AG04450 (cell line): ENCODE measurements at places on chromosomes 12 and 14.

DNA sequence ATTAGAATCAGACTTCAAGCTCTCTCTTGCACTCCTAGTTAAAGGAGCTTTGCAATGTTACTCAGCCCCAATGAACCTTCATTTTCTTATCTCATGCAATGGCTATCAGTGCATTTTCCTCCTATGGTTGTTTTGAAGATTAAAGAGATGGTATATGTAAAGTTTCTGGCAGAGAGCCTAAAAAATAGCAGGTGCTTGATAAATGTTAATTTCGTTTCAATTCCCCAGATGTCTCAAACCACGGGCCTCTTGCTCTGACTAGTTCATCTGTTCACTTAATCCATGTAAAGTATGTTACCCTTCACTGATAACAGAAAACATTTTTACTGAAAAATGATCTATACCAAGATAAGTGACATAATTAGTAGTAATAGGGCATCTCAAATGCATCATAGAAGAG, 735.4 kb upstream of the USP15 start:
- no peak for DNase-seq

DNA sequence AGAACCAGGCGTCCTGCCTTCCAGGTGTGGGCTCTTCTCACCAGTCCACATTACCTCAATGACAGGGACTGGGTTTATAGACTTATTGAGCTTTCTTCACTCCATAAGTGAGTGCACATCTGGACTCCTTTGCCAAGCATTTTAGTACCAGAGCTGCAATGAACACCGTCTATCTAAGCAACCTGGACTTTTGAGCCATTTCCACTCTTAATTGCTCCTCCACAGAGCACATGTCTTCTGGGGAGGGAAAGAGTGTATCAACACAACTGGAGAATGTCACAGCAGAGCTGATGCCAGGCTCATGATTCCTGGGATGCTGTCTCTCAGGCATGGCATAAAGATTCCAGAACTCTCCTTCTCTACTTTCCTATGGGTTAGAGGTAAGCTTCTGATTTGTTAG, 43.0 kb upstream of the BDKRB2 start:
- DNase-seq = no peak

- DNase-seq = no peak
Observed at GRCh38 chr14:92486881-92487280, 26.7 kb upstream of the RIN3 start.

GRCh38 chr12:71460850-71461609, 21.4 kb downstream of the LGR5 start:
- DNase-seq = no peak

DNA sequence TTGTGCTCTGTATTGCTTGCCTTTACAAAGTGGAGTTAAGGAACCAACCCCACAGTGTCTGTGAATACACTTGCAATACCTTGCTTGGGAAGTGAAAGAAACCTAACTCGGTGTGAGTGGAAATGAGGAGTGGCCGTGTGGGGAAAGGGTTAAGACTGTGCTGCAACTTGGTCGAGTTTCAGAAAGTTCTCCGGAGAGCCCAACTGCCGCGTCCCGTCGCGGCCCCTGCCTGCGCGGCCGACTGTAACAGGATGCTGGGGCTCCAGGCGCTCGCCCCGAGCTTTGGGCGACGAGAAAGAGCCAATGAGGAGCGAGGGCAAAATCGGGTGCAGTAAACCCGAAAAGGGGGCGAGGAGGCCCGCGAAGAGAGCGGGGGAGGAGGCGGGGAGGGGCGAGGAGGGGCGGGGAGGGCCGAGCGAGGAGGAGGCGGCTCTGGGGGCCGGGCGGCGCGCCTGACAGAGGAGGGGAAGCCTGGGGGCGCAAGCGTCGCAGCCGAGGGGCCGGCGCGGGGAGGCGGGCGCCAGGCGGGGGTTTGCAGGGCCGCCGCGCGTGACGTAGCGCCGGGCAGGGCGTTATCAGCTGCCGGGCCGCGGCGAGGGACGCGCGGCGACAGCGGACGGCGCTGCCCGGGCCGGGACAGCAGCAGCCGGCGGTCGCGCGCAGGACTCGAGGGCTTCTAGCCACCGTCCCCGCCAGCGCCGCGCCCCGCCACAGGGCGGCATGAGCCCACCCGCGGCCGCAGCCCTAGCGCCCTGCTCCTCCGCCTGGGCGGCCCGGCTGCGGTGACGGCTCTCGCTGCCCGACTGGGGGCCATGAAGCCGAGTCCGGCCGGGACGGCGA, at the start of gene DACT1:
Gene DACT1, plus strand, starts transcription at position 572 of the 840 bp plus-strand sequence. Its CDS starts 241 bp downstream, at position 813.
- DNase-seq = peak; percentile 34
